ENCODE measurements at places on chromosomes 12 and 14.

DNA sequence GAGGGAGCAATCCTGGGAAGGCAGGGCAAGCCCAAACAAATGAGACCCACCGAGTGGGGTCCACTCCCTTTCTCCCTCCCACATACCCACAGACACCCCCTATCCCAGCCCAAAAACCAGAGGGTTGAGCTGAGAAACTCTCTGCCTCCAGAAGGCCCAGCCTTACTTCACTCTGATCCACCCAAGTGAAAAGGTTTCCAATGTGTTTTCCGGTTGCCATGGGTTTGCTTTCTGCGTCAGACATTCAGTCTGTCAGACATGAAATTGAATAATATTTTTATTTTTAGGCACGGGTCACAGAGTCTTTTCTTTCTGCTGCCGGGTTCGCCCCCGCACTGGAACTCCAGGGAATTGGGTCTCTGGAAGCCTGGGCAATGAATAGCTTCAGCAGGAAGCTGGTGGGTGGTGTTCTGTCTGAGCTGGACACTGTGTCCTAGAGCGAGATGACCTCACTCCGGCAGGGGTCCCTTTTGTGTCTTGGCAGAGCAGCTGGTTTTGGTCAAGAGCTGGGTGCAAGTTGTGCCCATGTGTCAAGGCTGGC lies 69.8 kb upstream of the CLMN start:
- no peak for DNase-seq

DNA sequence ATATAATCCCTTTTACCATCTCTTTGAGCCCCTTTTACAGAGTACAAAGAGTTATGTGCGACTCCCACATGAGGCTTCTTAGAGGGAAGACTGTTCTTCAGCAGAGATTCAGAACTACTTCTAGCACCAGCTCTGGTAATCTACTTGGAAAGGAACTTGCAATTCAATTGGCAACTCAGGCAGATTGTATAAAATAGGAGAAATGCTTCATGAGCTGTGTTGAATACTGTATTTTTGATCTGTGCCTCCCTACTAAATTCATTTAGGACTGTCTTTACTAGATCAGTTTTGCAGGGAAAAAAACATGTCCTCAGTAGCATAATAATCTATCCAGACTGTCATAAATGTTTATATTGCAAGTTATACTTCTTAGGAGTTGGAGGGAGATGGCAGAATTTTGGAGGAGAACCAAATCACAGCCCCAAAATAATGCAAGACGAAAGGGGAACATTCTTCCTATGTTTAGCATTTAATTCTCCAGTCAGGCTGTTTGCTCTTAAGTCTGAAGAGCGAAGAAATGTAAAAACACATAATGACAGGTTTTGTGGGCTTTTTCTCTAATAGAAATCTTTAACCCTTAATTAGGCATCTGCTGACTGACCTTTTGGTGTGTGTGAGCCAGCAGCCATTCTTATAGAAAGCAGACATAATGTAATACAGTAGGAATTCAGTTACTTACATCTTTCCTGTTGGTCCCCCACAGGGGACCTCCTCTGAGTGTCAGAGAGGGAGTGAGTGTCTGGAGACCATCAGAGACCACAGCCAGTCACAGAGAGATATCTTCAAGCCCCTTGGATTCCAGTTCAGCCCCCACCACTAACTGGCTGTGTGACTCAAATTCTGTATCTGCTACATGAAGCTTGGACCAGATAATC lies 3.9 kb downstream of the ANO4 start:
- peak; percentile 10 for DNase-seq

- DNase-seq = no peak
Measured at GRCh38 chr12:48717252-48717695, 767 bp upstream of the CCNT1 start.

DNA sequence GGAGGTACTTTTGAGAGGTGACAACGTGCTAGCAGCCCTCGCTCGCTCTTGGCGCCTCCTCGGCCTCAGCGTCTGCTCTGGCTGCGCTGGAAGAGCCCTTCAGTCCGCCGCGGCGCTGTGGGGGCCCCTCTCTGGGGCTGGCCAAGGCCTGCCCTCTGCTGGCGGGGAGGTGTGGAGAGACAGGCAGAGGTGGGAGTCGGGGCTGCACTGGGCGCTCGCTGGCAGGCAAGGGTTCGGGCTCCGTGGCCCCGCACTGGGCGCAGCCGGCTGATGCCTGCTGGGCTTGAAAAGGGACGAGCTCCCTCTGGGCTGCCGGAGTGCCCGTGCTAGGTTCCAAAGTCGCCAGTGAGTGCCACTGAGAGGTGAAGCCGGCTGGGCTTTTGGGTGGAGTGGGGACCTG lies 580.0 kb downstream of the DIO2 start:
- no peak for DNase-seq

DNA sequence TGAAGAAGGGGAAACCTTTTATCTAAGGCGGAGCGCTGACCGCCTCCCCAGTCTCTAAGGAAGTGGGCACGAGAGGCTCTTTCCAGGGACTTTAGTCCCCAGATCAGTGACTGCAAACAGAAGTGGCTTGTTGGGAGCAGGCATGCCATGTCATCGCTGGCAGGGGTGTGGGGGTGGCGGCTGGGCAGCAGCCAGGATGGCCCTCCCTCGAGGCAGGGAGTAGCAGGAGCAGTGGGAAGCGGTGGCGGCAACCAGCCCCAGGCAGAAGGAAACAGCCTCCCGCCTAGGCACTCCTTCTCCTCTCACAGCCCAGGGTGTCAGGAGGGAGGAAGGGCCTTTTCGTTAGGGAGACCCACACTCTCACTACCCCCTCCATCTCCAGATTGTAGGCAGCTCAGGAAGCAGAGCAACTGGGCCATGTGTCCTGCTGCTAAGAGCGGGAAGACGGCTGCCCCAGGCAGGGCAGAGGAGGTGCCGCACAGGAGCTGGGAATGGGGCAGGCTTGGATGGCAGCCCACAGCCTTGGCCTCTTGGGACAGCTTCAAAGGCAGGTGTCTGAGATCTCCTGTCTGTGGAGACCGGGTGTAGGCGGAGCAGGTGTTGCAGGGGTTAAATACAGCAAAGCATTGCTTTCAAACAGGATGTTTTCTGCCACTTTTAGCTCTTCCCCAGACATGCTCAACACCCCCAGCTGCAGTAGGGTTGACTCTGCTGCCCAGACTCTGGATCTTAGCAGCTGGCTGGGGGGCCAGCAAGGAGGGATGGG lies 21.8 kb downstream of the VDR start:
- DNase-seq = no peak

- DNase-seq = no peak
Measured at GRCh38 chr12:27015730-27016076, 1.5 kb upstream of the TM7SF3 start.

DNA sequence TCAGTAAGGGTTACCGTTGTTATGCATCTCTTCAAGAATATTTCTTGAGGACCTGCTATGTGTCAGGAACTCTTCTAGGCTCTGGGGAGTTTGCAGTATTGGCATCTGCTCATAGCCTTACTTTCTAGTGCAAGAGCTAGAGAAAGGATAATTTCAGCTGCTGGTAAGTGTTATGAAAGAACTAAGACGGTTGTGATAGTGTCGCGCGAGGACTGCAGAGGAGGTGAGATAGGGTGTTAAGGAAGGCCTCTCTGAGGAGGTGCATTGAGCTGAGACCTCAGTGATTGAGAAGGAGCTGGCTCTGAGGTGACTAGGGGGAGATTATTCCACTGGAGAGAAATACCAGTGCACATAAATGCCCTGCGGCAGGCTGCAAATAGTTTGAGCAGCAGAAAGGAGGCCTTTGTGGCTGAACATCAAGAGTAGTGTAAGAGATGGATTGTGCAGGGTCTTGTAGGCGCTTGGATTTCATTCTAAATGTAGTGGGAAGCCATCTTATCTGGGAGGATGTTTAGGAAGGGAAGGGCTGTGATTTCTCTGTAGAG lies 824 bp downstream of the DDX55 start:
- DNase-seq = no peak

- no peak for DNase-seq
Measured at GRCh38 chr12:60577607-60578006, 981.8 kb downstream of the SLC16A7 start.

- DNase-seq = peak; percentile 79
Measured at GRCh38 chr12:4663971-4664505, 15.1 kb downstream of the NDUFA9 start.

DNA sequence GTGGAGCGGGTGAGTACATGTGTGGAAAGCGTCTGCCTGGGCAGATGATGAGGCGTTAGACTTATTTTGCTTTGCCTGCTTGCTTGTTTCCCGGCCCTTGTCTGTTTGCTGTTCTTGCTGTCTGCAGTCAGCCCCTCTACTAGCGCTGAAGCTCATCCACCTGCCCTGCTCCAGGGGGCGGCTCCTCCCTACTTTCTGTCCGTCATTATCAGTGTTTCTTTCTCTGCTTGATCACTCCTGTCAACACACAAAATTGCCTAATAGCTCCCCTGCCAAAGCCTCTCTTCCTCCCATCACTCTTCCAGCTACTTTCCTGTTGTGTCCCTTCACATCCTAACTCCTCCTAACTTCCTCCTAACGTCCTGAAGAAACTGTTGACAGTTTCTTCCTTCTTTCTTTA lies 34.9 kb upstream of the GALNT8 start:
- DNase-seq = no peak

- no peak for DNase-seq
Measured at GRCh38 chr12:219891-220352, 6.0 kb upstream of the SLC6A12 start.

All from AG04449 (cell line).